ENCODE measurements at places on chromosomes 7 and 10.

- no peak for DNase-seq
These were observed 6.2 kb downstream of the EIF3B start for GRCh38 chr7:2360796-2361195.

DNA sequence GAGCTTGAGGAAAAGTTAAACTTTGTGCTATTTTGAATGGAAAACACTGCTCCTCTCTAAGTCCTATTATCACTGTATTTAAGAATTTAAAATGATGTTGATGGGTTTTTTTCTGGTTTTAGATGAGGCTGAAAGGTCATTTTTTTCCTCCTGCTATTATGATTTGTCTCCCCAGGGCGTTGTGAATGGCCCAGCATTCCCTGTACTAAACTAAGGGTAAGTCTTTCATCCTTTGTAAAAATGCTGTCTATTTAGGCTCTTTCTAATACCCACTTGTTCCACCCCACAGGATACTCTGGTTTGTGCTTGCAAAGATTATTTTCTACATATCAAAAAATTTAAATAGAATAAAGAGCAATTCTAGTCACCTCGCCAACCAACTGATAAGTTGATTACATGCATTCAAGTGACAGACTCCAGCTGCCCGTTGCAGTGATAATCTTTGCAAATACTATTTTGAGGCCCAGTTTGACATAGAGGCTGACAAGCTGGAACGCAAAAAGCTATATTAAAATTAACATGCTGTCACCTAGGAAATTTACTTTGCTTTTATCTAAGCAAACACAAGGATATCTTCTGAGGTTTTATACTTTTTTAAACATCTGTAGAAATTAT is 222.3 kb upstream of the TMEM229A start:
- no peak for DNase-seq

GRCh38 chr7:55046582-55047342 is 27.9 kb downstream of the EGFR start:
- DNase-seq: no peak

- DNase-seq: no peak
These were observed 5.9 kb upstream of the PWWP2B start for GRCh38 chr10:132390921-132391675.

DNA sequence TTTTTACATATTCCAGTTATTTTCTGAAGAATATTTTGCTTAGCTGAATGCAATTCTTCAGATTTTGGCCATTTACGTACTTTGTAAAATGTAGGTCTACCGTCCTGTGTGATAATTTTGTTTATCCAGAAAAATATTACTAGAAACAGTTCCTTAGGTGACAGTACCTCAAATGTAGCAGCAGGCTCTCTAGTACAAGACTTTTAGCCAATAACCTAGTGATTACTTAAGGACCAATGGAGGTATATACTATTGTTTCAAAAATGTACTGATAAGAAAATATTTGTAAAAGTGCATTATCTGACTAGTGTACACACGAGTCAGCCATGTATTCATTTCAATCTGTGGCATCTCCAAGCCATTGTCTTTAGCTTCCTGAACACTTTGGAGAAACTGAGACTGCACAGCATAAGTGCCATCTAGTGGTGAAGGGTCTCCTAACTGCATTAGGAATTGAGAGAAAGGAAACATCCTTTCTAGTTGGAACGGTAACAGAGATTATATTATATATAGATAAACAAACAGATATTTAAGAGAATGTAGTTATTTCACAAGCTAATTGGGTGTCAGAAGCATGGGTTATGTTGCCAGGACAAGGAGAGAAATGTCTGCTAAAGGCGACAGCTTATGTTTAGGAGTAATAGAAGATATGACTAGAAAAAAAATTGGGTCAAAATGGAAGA is 23.7 kb downstream of the RTKN2 start:
- DNase-seq: peak; percentile 88

DNA sequence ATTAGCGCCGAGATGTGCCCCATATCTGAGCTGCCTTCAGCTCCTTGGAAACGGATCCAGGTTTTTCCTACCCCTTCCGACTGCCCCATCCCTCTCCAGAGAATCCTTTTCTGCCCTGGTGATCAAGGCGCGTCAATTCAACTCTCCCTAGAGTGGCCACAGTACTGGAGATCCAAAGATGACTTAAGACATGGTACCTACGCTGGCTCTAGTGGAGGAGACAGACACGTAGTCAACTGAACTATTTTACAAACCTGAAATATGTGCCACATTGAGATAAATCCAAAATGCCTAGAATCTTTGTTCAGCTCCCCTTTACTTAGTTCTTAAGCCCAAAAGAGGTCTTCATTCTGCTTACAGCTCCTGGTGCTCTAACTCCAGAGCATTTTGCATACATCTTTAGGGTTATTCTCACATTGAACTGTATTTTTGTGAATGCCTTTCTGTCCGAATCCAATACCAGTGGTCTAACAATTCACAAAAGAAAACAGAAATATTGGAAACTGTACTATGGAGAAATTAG is 444 bp upstream of the TNPO3 start:
- no peak for DNase-seq

DNA sequence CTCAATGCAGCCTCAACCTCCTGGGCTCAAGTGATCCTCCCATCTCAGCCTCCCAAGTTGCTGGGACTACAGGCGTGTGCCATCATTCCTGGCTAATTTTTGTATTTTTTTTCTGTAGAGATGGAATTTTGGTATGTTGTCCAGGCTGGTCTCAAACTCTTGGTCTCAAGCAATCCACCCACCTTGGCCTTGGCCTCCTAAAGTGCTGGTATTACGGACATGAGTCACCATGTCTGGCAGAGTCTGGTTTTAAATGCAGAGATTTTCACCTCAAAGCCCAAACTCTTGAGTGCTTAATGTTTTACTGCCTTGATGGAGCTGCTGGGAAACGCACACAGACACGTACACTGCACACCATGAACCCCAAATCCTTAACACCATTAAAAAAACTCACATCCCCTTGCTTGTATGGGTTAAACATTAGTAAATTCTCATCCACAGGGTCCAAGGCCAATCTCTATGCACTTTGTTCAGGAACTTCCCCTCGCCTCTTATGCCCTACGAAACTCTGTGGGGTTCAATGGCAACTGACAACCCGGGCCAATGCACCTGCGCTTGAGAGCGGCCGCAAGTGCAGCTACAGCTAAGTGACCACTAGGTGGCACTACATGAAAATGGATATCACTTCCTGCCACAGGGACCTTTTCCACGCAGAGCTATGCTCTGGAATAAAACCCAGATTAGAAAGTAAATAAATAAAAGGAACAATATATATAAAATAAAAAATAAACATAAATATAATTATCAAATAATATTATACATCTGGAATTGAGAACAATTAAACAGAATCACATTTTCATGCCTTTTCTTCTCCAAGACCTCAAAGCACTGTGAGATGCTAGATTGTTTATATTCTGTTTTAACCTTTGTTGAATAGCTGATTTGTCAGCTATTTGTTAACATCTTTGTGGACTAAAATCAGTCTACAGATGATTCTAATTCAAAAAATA is 66.9 kb upstream of the AFAP1L2 start:
- peak; percentile 54 for DNase-seq

GRCh38 chr7:133836666-133837065 is 290.5 kb upstream of the LRGUK start:
- DNase-seq: no peak

DNA sequence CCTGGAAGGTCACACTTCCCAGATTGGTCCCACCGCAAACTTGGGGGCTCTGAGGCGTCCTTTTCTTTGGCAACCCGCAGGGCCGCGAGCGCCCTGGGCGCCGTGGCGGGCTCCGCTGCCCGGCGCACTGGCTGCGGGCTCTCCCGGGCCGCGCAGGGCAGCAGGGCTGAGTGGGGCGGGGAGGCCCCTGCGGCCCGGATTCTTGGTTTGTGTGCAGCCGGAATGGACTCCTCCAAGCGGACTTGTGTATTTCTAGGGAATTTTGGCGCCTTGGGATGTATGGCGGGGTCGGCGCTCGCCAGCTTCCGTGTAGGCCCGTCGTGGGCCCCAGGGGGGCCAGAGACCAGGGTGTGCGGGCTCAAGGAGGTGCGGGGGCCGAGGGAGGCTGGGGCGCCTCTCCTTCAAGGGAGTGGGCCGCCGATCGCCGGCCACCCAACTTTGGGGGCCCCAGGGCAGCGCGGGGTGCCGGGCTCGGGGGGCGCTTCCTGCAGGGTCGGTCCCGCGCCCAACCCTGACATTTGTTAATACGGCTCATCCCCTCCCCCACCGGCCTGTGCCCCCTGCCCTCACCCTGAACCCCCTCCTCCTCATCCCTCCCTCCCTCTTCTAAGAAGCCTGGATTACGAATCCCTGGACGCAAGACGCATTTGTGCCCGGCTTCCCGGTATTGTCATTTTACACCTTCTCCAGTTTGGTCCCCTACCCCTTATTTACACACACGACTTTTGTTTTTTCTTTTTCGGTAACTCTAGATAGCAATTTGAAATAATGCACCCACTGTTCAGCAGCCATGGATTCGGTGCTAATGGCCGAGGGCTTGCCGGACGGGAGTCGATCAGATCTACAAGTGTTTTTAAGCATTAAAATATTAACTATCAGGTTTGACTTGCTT is 2.5 kb downstream of the TCF7L2 start:
- peak; percentile 38 for DNase-seq

DNA sequence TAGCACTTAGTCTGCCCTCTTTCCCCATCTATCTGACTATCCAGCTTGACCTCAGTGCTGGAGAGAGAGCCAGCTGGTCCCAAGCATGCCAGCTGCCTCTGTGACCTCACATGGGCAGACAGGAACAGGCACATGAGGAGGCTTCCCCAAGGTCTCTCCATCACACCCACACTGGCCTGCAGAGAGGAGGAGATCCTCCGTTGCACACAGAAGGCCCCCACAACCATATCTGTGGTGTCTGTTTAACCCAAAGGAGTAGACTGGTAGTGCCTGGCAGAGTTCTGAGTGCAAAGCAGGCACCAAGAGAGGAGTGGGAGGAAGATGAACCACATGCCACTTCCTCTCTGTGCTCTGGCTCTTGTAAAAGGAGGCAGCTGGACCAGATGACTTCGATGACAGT is 4.8 kb upstream of the ANK3 start:
- peak; percentile 63 for DNase-seq

Measured in LHCN-M2 (cell line).